ENCODE measurements at places on chromosomes 2 and 18.

- DNase-seq = no peak
Measured at GRCh38 chr2:4258563-4258962, 555.2 kb downstream of the DCDC2C start.

DNA sequence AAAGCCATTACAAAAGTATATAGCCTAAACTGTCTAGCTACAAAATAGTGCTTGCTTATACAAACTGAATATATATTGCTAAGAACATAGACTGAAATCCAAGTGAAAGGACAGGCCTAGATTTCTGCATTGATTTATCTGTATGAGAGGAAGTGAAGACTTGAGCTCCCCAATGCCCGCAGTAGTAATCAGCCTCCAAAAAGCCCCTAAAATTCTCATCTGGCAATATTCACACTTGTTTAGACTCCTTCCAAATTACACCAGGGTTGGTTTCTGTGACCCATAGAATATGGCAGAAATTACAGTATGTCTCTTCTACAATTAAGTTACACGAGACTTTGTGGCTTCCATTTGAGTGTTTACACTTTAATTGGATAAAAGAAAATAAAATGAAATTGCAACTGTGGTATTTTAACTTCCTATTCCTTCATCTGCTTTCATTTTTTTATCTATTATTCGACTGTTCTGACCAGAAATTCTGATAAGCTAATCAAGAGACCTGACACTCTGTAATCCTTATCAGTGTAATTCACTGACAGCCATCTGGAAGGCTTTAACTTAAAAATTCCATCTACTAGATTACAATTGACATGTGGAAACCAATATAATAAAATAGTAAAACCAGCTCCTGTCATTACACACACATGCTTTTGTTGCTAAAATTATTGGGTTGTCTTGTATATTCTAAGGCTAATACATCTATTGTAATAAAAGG lies 21.1 kb downstream of the ABCB11 start:
- DNase-seq = no peak

DNA sequence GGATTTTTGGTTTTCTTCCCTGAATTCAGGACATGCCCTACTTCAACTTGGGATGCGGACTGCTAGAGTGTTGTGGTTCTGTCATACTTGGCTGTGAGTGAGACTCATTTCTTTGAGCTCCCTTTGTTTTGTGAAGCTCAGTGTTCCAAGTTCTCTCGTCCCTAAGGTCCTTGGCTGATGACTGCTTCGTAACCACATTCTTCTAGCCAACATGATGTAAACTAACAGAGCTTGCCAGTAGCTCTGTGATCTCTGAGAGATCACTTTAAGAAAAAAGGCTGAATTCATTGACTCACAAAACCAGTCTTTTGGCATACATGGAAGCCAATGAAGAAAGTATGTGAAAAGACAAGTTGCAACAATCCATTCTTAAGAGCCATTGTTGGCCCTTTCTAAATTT lies 96.9 kb upstream of the MSTN start:
- no peak for DNase-seq

DNA sequence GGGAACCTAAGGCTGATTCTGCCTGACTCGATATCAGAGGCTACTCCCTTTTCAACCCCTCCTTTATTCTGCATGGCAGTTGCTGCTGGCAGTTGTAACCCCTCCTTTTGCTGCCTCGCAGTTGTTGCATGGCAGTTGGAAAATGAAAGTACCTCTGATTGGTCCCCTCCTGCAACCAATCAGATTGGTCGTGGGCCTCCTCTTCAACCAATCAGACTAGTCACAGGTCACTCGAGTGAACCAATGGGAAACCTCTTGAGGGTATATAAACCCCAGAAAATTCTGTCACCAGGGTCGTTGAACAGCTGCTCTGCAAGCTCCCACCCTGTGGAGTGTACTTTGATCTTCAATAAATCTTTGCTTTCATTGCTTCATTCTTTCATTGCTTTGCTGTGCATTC lies 294.3 kb upstream of the SLC8A1 start:
- DNase-seq = no peak

DNA sequence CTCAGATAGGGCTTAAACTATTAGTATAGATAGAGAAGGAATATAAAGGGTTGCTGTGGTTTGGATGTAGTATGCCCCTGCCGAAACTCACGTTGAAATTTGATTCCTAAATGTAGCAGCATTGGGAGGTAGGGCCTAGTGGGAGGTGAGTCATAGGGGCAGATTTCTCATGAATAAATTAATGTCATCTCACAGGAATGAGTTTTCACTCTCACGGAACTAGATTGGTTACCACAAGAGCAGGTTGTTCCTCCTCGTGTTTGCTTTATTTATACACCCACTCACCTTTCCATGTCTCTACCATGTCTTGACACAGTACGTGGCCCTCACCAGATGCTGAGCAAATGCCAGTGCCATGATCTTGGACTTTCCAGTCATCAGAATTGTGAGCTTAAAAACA lies 218.2 kb downstream of the RBM43 start:
- no peak for DNase-seq

DNA sequence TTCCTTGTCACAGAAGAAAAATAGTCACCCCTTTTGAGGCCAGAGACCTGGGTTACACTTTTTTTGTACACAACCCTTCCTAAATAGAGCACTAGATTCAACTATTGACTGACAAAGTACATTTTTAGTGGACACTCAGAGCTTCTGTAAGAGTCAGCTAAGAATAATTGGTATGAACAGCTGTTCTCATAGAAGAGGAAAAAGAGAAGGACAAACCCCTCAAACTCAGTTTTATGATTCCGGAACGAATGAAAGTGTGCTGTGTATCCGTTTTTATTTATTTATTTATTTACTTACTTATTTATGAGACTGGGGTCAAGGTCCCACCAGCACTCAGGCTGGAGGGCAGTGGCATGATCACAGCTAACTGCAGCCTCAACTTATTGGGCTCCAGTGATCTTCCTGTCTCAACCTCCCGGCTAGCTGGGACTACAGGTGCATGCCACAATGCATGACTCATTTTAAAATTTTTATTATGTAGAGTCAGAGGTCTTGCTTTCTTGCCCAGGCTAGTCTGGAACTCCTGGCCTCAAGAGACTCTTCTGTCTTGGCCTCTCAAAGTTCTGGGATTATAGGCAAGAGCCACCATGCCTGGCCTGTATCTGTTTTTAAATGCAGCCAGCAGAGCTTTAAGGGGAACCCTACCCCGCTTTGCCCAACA lies 36.0 kb upstream of the FZD5 start:
- DNase-seq = no peak

- no peak for DNase-seq
Measured at GRCh38 chr2:9015998-9016397, 12.5 kb upstream of the MBOAT2 start.
